ENCODE measurements at places on chromosomes 1 and 21.
A peak's percentile ranks its signal among the peaks of the same experiment; 100 is the strongest.

GRCh38 chr21:17979763-17980162 is 160.6 kb upstream of the C21orf91 start:
- DNase-seq = no peak

DNA sequence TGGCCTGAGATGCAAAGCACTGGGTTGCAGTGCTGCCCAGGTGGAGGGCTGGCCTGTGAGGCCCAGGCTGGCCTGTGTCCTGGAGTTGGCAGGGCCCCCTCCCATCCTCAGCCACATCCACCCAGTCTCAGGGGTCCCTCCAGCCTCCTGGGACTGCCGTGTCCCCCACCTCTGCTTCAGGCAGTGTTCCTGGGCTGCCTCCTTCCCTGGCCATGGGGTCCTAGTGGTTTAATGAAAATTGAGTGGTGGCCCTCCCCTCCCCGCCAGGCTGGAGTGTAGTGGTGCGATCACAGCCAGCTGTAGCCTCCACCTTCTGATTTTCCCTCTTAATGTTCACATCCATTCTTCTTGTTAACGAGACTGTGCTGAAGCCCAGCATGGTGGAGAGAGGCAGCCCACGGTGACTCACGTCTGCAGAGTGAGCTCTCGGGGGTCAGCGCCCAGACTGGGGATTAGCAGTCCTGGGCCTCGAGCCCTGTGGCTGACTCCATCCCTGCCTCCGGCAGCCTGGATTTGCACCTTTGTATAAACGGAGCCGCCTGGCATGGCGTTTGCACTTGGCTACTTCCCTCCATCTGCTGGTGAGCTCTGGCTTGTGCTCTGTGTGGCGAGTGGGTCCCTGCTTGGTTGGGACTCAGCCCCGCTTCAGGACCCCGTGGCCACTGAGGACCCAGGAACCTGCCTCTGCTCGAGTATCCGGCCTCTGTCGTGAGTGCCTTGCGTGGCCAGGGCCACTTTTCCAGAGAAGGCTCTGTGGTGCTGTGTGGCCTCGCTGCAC is 6.9 kb downstream of the MIB2 start:
- no peak for DNase-seq

- DNase-seq = no peak
These were observed 54.7 kb upstream of the DNAH14 start for GRCh38 chr1:224874775-224875174.

GRCh38 chr1:26357121-26357602 is 3.2 kb upstream of the CRYBG2 start:
- no peak for DNase-seq

- no peak for DNase-seq
These were observed 13.5 kb downstream of the KCNT2 start for GRCh38 chr1:196594700-196595099.

- no peak for DNase-seq
These were observed 23.3 kb downstream of the ZBTB17 start for GRCh38 chr1:15952317-15953258.

GRCh38 chr1:159352436-159352835 is 50.3 kb downstream of the FCER1A start:
- no peak for DNase-seq

DNA sequence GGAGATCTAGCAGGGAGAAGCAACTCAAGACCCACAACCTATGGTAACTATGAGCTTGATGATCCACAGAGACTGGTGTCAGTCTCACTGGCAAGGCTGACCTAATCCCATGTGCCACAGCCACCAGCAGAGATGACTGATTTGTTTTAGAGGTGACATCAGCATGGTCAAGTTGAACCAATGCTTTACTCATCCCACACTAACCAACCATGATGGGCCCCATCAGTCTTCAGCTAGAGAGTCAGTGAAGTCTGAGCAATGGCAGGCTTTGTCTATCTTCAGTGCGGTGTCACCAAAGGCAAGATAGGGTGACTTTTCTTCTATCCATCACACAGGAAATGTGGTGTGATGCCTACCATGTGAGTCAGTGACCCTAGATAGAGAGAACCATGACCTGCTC is 1470.7 kb downstream of the NCAM2 start:
- no peak for DNase-seq

DNA sequence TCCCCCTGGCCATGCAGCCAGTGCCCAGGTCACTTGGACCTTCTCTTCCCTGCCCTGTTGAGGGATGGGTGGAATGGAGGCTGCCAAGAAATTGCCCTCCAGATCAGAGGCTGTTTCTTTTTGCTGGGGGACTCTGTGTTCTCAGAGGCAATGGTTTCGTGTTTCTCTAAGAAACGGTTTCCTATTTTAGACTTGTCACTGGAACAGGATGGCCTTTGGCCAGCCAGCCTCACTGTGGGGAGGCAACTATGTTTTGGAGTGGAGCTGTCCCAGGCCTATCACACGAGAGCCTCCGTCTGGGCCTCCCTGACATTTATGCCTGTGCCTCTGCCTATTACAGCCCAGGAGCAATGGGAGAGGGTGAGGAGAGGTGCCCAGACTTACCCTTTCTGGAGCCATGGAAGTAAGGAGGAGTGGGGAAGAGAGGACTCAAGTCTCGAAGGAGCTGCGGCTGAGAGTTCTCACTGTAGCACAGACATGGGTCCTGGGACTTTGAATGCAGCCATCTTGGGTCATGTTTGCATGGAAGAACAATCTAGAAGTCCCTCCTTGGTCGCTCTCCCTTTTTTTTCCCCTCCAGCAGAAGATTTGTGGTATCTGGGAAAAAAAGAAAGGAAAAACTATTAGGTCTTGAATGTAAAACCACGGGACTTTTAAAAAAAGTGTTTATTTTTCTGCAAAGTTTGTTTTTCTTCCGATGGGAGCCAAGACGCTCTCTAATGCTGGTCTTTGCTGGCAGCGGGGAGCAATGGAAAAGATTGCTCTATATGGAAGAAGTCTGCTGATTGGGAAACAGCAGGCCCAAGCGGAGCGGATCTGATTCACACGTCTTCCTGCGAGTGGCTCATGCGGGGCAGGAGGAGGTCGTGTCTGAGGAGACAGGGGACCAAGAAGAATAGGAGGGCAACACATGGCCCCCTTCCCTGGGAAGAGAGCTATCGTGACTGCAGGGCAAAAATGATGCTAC is 219.2 kb downstream of the FOXD2 start:
- no peak for DNase-seq

GRCh38 chr1:6777813-6778212 is 7.4 kb upstream of the CAMTA1 start:
- no peak for DNase-seq

GRCh38 chr1:212791261-212791675 is 309 bp downstream of the NSL1 start:
- no peak for DNase-seq

DNA sequence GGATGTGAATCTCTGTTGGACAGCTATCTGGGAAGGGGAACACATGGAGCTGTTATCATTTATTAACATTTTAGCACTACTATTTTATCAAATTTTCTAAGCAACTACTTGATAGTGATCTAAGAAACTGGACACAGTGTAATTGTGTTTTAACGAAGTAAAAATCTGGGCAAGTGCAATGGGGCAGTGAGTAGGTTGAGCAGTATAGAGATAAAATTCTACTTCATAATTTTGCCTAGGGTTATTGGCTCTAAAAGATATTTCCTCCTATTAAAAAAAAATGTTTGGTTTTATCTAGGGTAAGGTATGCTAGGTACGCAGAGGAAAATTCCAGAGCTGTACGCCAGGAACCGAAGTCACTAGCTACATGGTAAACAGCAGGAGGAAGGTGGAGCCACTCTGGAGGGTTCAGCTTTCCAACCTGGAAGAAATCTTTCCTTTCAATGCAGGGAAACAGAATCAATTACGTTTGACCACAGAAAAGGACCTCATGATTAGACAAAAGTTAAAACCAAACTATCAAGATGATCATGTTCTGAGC is 43.3 kb downstream of the BCAR3 start:
- DNase-seq = no peak

- no peak for DNase-seq
These were observed 31.3 kb downstream of the VTCN1 start for GRCh38 chr1:117179471-117179870.

- no peak for DNase-seq
These were observed 78.2 kb upstream of the CAPZB start for GRCh38 chr1:19563324-19564097.

GRCh38 chr1:28642056-28642846 is 616 bp downstream of the TAF12 start:
- DNase-seq = no peak

DNA sequence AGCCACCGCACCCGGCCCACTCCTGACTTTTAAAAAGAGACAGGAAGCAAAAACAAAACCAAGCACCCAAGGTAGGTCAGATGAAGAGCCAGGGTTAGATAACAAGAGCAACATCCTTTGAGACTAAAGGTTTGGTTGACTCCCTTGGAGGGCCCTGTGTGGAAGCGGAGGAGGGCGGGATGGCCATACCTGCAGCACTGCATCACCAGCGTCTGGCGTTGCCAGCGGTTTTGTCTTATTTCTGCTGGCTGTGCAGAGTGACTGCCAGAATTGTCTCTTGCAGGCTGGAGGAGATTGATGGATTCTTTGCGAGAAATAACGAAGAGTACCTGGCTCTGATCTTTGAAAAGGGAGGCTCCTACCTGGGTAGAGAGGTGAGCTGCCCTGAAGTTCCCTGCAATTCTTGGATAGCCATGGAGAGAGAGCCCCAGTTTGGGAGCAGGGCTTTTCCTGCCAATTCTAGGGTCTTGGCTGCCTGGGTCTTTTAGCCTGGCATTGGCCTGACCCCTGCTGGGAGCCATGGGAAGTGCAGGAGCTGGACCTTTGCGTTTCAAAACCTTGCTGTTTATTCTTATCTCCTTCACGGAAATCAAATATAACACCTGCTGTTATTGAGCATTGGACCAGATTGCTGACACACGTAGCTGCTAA is 24.0 kb downstream of the QSOX1 start:
- peak; percentile 48 for DNase-seq

DNA sequence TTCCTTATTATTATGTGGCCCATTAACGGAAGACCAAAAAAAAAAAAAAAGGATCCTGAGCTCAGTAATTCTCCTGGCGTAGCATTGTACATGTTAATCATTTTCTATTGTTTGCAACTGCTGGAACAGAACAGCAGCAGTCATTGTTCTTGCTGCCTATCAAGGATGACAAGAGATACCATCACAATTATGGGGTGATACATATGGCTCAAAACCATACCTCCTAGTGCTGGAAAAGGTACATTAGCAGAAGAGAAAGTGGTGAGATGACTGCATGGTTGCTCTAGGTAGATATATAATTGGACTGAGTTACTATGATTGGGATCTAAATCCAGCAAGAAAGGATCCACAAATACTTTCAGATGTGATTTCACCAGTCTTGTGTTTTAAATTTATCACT is 13.3 kb upstream of the TLR5 start:
- DNase-seq = no peak

GRCh38 chr1:117606649-117607430 is 992 bp downstream of the TENT5C start:
- DNase-seq = peak; percentile 57

GRCh38 chr1:205360891-205361290 is 4.2 kb upstream of the KLHDC8A start:
- no peak for DNase-seq

DNA sequence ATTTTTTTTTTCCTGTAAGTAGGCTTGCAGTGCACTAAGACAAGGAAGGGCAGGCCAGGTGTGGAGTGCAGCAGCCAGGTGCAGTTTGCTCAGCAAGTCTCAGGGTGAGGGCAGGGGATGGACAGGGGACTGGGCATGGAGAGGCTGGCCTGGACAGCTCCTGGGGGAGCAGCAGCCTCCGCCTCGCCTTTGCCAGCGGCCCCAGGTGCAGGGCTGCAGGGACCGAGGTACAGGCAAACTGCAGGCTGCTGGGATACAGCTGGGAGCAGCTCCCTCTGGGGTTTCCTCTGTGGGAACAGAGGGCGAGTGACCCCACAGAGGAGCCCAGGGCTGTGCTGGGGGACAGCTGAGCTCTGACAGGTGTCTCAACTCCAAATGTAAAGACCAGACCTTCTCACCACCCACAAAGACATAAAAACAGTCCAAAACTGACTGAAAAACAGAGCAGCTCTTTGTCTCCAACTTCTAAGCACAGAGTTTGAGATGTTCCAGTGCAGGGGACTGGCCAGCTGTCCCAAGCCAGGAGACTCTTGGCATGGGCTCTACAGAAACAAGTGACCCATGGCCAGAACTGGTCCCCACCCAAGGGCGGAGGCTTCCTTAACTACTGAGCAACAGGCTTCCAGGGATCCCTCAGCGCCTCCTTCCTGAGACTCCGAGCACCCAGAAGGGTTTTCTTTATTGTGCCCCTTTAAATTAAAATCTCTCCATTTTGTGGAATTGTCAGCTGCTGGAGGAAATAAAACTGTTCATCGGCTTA is 27.7 kb upstream of the AJAP1 start:
- no peak for DNase-seq

GRCh38 chr1:59025201-59025600 is 241.4 kb upstream of the JUN start:
- DNase-seq = no peak

- no peak for DNase-seq
These were observed 476 bp downstream of the AXDND1 start for GRCh38 chr1:179366093-179366800.

GRCh38 chr1:107323784-107324183 is 182.9 kb downstream of the NTNG1 start:
- no peak for DNase-seq

DNA sequence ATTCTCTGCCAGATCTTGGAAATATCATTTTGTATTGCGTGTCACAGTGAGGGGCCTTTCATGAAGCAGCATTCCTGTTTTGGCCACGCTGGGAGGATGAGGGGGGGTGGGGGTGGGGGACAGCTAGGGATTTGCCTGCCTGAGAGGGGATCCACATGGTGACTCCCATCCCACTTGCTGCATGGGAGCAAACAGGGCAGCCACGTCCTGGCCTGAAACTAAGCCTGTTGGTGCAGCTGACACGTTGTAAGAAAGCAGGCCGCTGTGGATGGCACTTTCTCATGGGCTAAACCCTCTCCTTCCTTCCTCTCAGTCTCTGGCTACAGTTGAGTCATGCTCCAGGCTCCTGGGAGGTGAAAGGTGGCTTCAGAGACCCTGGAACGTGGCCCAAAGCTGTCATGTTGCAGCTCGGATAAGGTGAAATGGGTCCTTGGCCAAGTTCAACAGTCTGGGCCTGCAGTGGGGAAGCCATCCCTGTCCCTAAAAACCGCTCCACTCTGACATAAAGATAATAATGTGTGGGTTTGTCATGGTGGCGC is 346.7 kb upstream of the VAMP3 start:
- DNase-seq = no peak

All from central memory CD8-positive, alpha-beta T cell (primary cell).